RPMI7951 (cell line): ENCODE measurements at places on chromosomes 2 and 18. TPM values are rescaled to one million over a fixed set of nuclear protein-coding genes. Genes with fewer than 3 reads are reported as not detected.

- peak; percentile 71 for DNase-seq
Observed at GRCh38 chr2:69716555-69717120, 25.3 kb upstream of the ANXA4 start.

DNA sequence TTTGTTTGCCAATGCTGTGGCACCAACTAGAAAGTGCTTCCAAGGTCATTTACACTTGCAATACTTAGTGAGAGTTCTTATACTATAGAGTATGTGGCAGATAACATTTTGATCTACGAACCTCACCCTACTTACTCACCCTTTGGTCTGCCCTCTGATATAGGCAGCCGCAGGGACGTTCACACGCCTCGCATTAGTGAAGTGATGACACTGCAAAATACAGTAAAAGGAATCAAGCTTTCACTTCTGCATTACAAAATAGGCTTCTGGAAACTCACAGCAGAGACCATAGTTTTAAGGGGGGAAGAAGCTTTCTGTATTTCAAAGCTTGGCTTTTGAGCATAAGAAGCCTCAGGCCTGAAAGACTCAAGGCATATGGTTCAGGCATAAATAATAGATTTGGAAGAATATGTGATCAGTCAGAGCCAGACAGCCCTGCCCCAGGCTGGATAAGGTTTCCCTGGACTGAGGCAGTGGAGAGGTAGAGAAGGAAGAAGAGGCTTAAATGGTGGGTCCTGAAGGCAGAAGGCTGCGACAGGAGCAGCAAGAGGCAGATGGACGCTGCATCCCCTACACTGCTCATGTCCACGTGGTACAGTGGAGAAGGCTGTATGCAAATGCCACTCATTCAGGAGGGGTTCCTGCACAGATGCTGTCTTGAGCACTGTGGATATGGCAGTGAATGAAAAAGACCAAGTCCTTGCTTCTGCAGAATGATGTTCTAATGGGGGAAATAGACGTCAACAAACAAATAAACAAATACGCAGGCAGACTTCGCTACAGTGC, 63.1 kb downstream of the FECH start:
- DNase-seq, result peak; percentile 9

GRCh38 chr2:102171946-102172345, 14.9 kb upstream of the IL1RL2 start:
- DNase-seq, result no peak

DNA sequence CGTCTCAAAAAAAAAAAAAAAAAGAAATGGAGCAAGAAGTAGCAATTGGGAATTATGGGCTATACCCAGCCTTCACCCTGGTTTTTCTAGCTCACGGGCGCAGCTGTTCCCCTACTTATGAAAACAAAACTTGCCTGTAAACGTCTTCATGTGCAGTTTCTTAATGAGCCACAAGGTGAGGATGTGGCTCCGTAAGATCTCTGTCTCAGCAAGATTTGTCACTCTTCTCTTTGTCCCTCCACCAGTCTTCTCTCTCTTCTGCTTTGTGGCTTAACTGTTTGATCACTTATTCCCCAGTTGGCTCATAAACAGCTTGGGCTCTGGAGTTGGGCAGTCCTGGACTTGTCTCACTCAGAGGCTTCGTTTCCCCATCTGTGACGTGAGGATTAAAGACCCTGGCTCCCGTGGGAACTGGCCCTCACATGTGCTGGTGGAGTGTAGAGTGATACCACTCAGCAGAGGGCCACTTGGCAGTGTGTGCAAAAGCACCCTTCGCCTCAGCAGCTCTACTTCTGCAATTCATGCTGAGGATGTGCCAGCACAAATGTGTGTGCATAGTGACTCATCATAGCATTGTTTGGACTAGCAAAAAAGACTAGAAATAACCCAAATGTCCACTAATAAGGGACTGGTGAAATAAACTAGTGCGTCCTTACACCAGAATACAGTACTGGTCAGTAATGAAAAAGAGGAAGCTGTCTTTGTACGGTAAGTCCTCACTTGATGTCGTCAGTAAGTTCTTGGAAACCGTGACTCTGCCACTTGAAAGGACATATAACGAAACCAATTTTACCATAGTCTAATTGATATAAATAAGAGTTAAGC, 8.7 kb downstream of the CEP68 start:
- peak; percentile 78 for DNase-seq

DNA sequence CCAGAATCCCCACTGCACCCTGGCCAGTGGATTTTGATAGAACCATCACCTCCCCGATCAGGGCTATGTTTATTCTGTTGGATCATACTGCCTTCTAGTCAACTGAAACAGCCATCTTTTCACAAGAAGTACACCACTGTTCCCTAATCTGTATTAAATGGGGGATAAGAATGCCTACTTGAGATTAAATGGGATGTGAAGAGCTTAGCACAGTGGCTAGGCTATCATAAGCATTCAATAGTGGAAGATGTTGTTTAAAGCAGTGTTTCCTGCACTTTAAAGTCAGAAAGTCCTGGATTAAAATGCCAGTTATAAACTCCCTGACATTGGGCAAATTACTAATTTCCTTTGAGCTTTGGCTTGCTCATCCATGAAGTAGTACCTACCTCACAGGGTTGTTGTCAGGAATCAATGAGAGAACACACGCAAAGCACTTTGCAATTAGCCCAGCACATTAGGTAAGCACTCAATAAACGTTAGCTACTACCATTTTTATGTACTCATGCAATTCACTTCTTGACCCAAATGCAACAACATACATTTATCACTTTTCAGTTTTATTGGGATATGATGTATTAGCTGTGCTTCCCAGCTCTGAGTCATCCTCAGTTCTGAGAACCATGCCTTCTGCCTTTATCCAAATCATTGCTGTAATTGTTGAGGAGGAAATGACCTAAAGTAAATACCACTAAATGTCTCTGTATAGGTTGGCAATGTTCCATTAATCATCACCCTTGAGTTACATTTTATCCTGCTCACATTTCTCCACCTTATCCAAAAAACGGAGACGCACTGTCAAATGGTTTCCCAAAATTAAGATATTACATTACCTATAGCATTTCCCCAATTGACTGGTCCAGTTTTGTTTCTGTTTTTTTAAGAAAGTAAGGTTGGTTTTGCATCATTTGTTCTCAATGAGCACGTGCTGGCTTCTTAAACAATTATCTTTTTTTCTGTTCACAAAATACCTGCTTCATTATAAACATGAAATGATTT, 2.1 kb downstream of the TMEM247 start:
- peak; percentile 43 for DNase-seq

DNA sequence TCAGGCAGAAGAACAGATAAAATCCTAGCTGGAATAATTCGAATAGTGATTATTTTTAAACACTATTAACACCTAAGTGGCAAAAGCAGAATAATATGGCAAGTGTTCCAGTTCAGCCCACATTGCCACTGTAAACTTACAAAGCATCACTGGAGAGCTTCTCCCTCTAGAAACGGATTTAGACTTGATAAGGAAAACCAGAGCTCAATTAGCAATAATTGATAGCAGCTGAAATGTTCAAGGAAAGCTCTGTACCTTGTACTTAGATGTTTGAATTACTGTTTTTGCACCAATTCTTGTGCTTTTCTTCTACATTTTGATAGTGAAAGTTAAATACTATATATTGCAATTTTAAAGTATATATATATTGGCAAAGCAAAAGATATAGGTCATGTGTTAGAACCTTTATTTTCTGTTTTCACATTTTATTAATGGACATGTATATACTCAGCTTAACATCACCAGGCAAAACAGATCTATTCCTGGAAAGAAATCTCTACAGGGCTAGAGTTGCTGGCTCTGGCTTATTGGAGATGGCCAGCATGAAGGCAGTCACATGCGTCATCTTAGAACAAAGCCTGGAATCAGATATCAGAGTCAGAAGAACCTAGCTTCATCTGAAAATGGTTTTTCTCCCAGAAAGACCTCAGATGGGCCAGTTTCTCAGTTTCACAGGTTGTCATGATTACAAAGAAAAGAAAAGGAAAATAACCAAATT, 149.1 kb upstream of the CTAGE1 start:
- no peak for DNase-seq

DNA sequence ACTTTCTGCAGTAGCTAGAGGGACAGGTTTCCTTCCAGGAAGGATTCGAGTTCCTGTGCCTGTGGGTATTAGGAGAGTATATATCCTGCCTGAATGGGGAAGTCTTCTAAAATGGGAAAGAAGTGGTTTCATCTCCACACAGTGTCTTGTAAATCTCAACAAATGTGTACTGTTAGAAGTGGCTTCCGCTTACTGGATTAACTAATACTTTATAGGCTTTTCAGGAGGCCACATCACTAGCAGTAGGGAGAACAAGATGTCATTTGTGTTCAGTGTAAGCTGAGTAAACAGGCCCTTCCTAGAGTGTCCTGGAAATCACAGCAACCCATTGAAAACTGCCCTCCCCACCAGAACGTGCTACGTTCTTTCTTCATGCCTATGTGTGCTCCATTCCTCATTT, 12.5 kb upstream of the POLR1B start:
- peak; percentile 46 for DNase-seq

GRCh38 chr2:76075126-76075525, 364.4 kb upstream of the GCFC2 start:
- DNase-seq, result no peak

GRCh38 chr18:28065031-28065792, 111.7 kb downstream of the CDH2 start:
- DNase-seq, result peak; percentile 83

DNA sequence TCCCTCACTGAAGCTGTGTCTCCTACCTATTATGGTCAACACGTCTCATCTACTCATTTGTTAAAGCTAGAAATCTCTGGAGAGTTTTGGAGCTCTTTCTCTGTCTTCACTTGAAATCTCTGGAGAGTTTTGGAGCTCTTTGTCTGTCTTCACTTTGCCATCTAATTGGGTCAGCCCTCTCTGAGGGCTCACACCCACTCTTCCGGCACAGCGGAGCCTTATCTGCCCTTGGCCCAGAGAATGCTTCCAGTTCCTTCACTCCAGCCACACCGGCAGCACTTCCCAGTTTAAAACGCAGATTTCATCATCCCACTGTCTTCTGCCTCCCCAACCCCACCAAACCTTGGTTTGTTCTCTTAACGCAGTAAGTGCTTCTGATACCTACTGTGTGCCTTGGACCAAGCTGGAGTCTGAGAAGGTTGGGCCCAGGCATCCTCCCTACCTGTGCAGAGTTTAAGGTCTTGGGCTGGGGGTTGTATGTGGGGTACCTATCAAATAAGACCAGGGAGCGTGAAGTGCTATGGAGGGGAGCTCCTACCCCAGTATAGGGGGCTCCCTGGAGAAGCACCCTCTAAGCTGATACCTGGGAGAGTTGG, 5.0 kb downstream of the HPCAL1 start:
- DNase-seq, result no peak

DNA sequence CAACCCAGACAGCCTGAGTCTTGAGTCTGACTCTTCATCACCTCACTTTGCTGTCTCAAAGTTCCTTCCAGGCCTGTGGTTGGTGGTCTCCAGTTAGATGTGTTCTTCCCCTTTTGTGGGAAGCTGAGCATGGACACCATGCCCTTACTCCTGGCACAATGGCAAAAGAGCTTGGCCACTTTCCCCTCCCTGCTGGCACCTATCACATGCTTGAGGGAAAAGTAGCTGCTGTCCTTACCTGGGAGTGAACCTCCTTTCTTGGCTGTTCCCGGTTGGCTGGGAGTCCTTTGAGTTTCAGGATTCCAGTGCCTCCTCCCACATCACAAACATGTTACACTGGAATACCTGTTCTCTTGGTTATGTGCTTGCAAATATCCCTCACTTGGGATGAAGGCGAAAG, 97.8 kb downstream of the GATA6 start:
- DNase-seq, result no peak

DNA sequence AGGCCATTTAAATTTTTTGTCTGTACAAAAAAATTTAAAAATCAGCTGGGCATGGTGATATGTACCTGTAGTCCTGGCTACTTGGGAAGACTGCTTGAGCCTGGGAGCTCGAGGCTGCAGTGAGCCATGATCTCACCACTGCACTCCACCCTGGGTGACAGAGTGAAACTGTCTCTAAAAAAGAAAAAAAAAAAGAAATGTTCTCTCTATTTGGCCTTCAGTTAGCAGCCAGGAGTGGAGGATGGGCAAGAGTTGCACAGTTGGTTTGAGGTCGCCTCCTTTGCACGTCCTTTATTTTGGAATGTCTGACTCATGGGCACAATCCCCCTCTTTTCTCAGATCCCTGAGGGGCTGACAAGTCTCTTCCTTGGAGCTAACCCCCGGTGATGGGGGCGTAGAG, 26.3 kb downstream of the ITM2C start:
- peak; percentile 74 for DNase-seq

GRCh38 chr2:120155308-120155707, 67.9 kb downstream of the TMEM185B start:
- no peak for DNase-seq

DNA sequence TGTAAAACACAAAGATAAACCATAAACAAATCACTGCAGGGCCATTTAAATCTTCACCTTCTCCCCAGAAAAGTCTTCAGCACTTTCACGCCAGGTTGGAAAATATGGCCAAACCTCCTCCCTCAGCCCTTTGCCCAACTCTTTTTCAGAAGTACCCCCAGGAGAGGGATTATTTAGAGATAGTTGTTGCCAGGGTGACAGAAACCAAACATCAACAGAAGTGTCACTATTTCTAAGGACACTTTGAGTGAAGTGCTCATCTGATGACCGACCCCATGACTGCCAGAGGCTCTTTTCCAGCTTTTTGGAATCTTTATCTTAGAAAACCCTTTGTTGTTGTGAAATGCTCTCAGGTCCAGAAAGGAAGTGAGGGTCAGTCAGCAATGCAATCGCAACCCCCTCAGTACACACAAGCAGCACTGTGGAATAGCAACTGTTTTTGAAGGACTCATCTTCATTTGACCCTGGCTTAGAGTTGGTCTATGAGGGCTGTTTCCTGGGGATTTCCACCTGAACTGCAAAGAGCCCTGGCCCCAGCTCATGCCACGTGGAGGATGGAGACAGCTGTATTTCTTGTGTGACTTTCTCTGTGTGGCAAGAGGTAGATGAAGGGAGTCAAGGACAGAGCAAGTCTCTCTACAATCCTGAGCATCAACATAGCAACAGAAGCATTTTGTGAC, 114.0 kb upstream of the STON1 start:
- peak; percentile 77 for DNase-seq

DNA sequence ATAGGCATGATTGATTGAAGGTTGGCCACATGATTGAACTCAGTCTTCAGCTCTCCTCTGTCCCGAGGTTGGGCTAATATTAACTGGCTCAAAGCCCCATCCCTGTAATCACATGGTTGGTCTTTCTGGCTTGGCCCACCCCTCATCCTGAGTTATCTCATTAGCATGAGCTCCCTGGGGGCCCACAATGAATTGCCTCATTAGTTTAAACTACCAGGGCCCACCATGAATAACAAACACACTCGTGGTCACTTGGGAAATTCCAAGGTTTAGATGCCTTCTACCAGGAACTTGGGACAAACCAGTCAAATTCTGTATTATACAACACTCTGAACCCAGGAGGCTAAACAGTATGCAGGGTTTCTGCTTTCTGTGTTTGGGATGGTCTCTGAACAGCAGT, 121.7 kb upstream of the B3GNT2 start:
- DNase-seq, result no peak

- DNase-seq, result no peak
Observed at GRCh38 chr2:85413592-85414420, 3.6 kb upstream of the CAPG start.

GRCh38 chr2:113700186-113700841, 56.1 kb downstream of the SLC35F5 start:
- peak; percentile 78 for DNase-seq

The MYL1 gene
- total RNA-seq, result not detected in 2 replicates

The CTDP1 gene
- total RNA-seq, result 6.2 and 8.3 TPM in 2 replicates

The SERPINB3 gene
- 0.20 TPM in 1 of 2 replicates, not detected in the other for total RNA-seq

The ALLC gene
- total RNA-seq, result not detected in 2 replicates

The CTLA4 gene
- not detected in 2 replicates for total RNA-seq

The TDRD15 gene
- total RNA-seq, result not detected in 2 replicates

The FBXO36 gene
- 5.2 and 6.4 TPM in 2 replicates for total RNA-seq

The TLX2 gene
- 4.2 and 5.5 TPM in 2 replicates for total RNA-seq

The RESP18 gene
- total RNA-seq, result not detected in 2 replicates

The C1QL2 gene
- total RNA-seq, result not detected in 2 replicates

The KCNG2 gene
- not detected in 2 replicates for total RNA-seq
